ENCODE measurements at places on chromosomes 16 and 17.
A peak's percentile ranks its signal among the peaks of the same experiment; 100 is the strongest.

GRCh38 chr17:77019893-77020379 is 120.8 kb upstream of the SEC14L1 start:
- DNase-seq = no peak
- no peak overlapping the region for H3K4me3 ChIP-seq
- no peaks in the 10 kb centered on the region for H3K4me1 ChIP-seq
- H3K36me3 ChIP-seq = no peaks in the 10 kb centered on the region
- no peaks in the 10 kb centered on the region for H3K27me3 ChIP-seq

DNA sequence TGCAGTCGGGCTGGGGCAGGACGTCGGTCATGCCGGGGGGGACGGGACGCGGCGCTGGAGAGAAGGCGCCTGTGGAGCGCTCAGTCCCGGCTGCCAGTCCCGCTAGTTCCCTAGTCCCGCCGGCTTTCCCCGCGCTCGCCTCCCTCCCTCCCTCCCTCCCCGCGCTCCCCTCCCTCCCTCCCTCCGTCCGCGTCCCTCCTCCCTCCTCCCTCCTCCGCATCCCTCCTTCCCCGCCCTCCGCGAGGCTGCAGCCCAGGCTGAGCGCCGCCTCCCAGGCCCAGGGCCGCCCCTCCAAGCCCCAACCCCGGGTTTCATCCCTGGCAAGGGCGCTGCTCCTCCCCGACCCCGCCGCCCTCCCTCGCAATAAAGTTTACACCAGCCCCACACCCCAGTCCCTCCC is 34.8 kb downstream of the TIMM22 start:
- no peaks in the 10 kb centered on the region for H3K27me3 ChIP-seq
- no peak for DNase-seq
- no peak overlapping the region for H3K27ac ChIP-seq
- H3K36me3 ChIP-seq = no peaks in the 10 kb centered on the region
- H3K4me1 ChIP-seq = no peaks in the 10 kb centered on the region

GRCh38 chr16:89101303-89102040 is 7.8 kb downstream of the ACSF3 start:
- peaks cover 30% of the 10 kb centered on the region for H3K36me3 ChIP-seq
- DNase-seq = peak; percentile 33
- no peaks in the 10 kb centered on the region for H3K27me3 ChIP-seq

GRCh38 chr16:17204206-17204605 is 266.6 kb downstream of the XYLT1 start:
- no peak overlapping the region for H3K4me3 ChIP-seq
- no peaks in the 10 kb centered on the region for H3K36me3 ChIP-seq
- DNase-seq = no peak
- H3K4me1 ChIP-seq = no peaks in the 10 kb centered on the region
